ENCODE measurements at places on chromosomes 6 and 20.

GRCh38 chr6:163837691-163838431 lies 423.3 kb downstream of the QKI start:
- no peak for DNase-seq

DNA sequence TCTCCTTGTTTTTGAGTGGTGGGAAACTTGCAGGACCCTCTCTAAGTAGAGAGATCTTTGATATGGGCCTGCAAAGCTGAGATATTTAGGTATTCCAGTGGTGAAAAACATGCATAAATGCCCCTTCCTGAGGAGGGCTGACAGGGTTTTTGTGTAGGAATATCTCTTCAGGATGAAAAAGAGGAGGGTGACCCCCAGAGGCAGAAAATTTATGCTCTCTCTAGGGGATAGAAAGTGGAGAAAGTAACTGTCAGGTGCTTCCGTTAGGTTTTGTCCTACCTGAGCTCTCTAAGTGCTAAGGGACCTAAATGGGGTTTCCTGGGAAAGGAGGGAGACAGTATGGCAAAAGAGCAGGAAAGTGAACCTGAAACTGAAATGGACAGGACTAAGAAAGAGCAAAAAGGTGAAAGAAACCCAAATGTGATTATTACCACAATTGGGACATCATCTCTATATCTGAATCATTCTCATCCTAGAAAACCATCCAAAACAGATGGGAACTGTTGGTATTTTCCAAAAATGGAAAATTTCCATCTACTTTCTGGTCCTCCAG lies 2.0 kb downstream of the COL19A1 start:
- DNase-seq, result no peak

GRCh38 chr6:36360241-36361054 lies 23.8 kb upstream of the BNIP5 start:
- peak; percentile 28 for DNase-seq

- no peak for DNase-seq
Observed at GRCh38 chr6:30061858-30062458, 893 bp downstream of the POLR1H start.

- DNase-seq, result no peak
Observed at GRCh38 chr6:1190366-1190765, 121.5 kb upstream of the FOXQ1 start.

DNA sequence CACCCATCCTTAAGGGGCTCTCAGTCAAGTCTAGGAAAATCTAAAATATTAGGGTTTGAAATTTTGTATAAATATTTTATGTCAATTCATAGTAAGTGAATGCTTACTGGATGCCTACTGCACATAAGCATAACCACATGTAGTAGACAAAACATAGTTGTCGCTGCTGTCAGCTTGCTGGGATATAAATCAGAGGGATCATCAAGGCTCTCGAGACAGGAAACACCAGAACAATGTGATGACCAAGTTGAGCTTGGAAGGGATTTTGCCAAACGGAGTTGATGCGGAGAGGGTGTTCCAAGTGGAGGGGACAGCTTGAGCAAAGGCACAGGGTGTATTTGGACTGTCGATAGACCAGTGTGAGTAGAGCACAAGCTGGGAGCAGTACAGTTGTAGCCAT lies 105.8 kb upstream of the SUPT3H start:
- DNase-seq, result no peak

GRCh38 chr20:52015155-52015554 lies 176.4 kb downstream of the ZFP64 start:
- DNase-seq, result no peak

DNA sequence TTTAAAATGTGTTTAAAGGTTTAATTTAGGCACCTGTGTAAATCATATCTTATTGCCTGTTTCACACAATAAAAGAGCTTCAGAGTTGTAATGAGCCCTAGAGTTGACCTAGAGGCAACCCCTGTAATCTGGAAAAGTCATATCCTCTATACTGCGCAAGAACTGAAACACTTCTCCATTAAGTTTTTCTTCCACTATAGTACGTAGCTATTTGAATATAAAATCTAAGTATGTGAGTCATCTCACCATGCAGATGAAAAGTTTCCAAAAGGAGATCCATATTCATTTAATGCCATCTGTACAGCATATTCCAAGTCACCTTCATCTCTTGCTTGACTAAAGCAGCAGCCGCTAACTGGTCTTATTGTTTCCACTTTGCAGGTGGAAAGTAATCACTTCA lies 26.0 kb upstream of the TAAR1 start:
- no peak for DNase-seq

DNA sequence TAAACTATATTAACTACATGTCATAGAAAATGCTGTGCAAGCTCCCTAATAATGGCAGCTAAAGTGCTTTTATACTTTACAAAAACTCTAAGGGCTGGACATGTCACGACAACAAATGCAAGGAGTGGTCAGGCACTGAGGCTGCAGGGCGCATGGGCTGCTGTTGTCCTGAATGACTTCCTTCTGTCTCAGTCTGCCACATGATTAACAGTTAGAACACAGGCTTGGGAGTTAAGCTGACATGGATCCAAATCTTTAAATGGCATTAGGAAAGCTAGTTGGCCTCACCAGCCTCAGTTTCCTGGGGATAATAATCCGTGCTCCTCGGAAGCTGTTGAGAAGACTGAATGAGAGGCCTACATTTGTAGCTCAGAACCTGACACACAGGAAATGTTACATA lies 57.4 kb downstream of the PREP start:
- DNase-seq, result no peak

GRCh38 chr6:53803081-53803860 lies 8.5 kb downstream of the LRRC1 start:
- no peak for DNase-seq

DNA sequence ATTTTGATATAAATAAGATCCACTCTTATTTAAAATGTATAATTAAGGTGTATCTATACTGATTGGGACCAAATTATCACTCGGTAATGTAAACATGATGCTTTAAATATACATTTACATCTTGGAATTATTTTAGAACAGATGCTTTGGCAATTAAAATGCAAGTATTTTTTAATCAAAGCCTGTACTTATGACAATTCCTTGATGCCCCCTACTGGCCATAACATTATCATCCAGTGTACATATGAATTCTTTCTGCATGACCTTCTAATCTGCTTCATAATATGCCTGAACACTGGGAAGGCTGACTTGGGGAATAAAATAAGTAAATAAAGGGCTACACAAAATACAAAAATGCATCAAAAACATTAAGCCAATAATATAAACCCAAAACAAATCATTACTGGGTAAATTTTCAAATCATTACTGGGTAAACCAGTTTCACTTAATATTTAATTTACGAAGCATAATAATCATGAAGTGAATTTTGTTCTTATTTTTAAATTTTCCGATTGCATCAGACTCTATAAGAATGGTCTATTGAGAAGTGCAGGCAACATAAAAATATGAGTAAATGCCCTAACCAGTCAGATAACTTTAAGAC lies 65.1 kb downstream of the CGA start:
- DNase-seq, result no peak

DNA sequence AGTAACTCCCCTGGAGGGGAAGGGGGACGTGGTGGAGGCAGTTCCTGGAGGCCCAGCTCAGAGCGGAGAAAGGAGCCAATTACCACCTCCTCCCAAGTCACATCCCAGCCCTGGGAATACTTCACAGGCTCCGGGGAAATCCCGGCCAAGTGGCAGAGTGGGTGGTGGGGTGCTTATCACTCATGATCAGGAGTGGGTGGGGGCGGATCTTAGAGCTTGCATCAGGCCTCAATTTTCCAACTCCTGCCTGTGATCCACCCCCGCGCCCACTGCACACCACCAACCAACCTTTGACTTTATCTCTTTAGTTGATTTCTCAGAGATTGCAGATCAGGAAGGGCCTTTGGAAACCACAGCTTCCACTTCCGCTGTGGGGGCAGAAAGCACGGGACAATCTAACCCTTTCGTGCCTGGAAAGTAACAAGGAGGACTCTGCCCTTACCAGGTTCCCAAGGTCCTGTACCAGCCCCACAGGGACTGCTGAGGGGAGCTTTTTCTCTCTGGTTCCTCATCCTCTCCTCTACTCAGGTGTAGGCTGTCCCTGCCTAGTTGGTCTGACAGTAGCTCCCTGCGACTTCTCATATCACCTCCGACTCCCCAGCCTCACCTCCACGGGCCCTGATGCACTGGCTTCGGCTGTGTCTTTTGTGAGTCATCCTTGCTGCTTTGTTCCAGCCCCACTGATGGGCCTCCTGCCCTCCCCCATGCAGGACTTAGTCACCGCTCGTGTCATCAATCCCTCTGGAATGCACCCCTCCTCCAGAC lies 24.9 kb upstream of the IER3 start:
- DNase-seq, result peak; percentile 65

GRCh38 chr20:59753836-59754235 lies 149.5 kb downstream of the PHACTR3 start:
- no peak for DNase-seq

- no peak for DNase-seq
Observed at GRCh38 chr20:59585714-59586409, 18.5 kb upstream of the PHACTR3 start.

GRCh38 chr6:12148317-12148801 lies 136.2 kb downstream of the HIVEP1 start:
- DNase-seq, result no peak

- DNase-seq, result no peak
Observed at GRCh38 chr6:12865671-12866181, 149.2 kb downstream of the PHACTR1 start.

GRCh38 chr20:50982363-50982762 lies 23.7 kb downstream of the MOCS3 start:
- no peak for DNase-seq

DNA sequence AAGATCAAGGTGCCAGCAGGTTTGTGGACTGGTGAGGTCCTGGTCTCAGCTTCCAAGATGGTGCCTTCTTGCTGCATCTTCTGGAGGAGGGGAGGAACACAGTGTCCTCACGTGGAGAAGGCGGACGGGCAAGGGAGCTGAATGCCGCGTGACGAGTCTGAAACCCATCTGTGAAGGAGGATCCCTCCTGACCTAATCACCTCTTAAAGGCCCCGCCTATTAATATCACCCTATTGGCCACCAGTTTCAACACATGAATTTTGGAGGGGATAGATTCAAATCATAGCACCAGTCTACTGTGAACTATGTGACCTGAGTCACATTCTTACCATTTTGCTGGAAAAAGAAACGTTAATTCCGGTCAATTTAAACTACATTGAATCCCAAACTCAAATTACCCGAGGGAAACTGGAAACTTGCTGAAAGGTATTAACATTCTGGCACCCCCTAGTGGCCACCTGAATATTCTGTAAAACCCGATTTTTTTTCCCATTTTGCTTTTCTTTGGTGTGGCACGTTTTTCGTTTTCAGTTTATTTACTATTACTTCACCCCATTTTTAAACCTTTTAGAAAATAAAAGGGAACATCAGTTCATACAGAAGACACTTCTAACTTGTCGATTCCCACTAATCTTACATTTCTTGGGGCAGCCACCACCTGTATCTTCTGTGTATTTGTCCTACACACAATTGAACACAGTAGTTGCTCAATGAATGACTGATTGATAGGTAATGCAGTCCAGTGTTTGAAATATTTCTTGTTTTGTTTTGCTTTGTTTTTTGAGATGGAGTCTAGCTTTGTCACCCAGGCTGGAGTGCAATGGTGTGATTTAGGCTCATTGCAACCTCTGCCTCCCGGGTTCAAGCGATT lies 17.9 kb upstream of the CCDC170 start:
- no peak for DNase-seq

DNA sequence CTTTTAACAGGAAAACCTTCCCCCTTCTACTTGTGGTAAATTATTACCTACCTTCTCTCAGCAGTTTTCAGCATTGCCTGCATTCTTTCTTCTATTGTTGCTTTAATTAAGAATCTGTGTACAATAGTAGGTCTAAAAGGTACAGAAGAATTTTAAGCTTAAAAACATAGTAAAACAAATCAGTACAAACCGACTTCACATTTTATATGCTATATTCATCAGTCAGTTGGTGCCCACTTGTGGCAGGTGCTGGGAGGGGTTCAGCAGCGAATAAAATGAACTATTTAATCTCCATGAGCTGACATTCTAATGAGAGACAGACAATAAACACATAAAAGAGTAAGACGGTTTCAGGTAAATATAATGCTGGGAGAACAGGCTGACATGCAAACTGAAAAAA lies 73.4 kb upstream of the FBXO30 start:
- no peak for DNase-seq

GRCh38 chr20:10250902-10251301 lies 32.3 kb downstream of the SNAP25 start:
- DNase-seq, result no peak

DNA sequence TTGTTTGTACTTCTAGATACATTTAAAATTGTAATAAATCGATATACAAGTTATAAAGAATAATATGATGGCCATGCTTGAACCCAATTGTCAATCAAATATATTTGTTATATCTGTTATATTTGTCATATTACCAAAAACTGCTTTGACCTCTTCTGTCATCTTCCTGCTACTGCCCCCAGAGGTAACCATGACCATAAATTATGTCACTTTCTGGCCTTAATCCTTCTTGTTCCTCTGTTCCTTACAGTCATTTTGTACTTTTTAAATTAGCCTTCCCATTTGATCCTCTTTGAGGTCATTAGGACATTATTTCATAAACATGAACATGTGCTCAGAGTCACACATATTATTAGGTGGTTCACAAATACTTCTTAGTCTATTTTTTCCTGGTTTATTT lies 124.7 kb downstream of the HFE start:
- no peak for DNase-seq

DNA sequence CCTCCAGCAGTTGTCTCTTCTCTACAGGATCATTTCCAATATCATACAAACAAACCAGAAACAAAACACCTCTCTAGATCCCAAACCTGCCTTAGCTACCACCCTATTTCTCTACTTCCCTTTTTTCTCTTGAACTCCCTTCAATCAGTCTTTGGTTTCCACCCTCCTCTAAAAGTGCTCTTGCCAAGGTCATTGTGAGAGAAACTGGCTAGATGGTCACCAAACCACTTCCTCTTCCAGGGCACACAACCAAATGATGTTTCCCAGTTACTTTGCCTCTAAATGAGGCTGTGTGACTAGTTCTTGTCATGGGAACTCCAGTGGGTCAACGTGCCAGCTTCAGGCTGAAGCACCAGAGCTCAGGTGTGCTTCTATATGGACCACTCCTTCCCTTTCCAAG lies 85.8 kb upstream of the ARMC2 start:
- no peak for DNase-seq

- no peak for DNase-seq
Observed at GRCh38 chr6:45667766-45668165, 290.0 kb upstream of the SUPT3H start.

- no peak for DNase-seq
Observed at GRCh38 chr6:126531286-126531685, 191.4 kb downstream of the CENPW start.

DNA sequence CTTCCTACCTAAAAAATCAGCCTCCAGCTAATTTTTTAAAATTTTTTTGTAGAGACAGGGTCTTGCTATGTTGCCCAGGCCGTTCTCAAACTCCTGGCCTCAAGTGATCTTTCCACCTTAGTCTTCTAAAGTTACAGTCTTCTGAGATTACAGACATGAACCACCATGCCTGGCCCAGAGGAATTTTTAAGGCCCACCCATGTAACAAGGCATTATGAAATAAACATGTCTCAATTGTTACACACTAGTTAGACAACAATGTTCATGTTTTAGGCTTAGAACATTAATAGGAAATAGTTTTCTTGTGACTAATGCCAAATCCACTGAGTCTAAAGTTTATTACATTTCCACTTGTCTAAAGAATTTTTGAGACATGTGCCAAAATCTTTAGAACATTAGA lies 221.2 kb downstream of the LAMA2 start:
- DNase-seq, result no peak

GRCh38 chr6:143098054-143098671 lies 37.5 kb downstream of the AIG1 start:
- DNase-seq, result no peak

Data from activated CD8-positive, alpha-beta memory T cell treated with anti-CD3 and anti-CD28 coated beads for 4 hours (primary cell).